ENCODE measurements at places on chromosomes 7 and 10.
A peak's percentile ranks its signal among the peaks of the same experiment; 100 is the strongest.

DNA sequence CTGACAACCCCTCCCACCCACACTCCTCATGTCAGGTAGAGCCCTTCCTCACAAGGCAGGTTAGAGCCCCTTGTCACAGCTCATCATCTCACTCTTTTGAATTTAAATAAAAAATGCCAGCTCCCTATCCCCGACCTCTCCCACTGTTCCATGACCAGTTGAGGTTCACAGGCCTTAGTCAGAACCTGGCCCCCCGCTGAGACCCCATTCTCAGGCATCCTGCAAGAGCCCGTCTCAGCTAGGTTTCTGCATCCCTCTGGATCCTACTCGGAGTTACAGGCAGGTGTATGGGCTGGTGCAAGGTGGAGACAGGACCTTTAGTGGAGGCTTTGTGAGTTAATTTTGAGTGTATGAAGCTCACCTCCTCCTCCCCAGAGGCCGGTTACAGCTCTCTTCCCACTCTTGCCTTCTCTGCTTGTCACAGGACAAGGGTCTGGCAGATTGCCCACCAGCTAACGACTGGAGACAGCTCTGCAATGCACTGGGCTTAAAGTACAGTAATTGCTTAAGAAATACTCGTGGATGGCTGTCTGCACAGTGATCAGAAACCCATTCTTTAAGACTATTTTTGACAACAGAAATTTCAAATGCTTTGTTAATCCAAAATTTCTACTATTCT, 394.9 kb upstream of the DPP6 start:
- DNase-seq: no peak

DNA sequence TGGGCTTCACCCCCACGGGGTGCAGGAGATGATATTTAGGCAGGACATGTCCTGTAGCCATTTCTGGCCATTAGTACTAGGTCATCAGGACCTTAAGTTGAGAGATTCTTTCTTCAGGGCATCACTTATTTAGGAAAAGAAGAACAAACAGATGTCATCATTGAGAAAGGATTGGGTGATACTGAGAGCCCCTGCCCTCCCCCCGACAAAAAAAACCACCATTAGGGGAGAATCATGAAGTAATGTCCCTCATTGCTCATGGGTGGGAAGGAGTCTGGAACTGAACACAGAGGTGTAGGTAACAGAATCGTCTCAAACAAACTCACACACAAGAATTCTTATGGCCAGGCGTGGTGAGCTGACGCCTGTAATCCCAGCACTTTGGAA, 6.4 kb upstream of the ORAI2 start:
- no peak for DNase-seq

DNA sequence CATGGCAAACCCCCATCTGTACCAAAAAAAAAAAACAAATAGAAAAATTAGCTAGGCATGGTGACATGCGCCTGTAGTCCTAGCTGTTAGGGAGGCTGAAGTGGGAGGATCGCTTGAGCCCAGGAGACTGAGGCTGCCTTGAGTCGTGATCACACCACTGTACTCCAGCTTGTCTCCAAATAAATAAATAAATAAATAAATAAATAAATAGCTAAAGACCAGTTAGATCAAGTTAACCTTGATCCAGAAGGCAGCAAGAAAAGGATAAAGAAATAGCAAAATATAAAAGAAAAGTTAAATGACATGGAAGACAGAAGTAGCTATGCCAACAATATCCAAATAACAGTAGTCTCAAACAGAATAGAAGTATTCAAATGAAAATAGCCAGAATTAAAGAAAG, 132.2 kb upstream of the SH2B2 start:
- DNase-seq: no peak

DNA sequence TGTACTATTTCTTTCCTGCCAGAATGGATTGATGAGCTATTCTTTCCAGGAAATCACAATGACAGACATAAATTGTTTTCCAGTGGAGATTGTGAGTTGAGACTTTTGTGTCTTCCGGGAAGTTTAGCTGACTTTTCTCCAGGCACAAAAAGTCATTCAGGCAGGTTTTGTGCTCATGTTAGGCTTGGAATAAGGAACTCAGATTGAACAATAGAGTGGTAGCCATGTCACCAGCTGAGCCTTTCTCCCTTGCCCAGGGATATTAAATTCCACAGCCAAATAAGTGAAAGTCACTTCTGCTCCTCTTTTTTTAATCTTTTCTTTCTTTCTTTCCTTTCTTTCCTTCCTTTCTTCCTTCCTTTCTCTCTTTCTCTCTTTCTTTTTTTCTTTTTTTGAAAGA, 559.6 kb downstream of the GALNT17 start:
- no peak for DNase-seq

DNA sequence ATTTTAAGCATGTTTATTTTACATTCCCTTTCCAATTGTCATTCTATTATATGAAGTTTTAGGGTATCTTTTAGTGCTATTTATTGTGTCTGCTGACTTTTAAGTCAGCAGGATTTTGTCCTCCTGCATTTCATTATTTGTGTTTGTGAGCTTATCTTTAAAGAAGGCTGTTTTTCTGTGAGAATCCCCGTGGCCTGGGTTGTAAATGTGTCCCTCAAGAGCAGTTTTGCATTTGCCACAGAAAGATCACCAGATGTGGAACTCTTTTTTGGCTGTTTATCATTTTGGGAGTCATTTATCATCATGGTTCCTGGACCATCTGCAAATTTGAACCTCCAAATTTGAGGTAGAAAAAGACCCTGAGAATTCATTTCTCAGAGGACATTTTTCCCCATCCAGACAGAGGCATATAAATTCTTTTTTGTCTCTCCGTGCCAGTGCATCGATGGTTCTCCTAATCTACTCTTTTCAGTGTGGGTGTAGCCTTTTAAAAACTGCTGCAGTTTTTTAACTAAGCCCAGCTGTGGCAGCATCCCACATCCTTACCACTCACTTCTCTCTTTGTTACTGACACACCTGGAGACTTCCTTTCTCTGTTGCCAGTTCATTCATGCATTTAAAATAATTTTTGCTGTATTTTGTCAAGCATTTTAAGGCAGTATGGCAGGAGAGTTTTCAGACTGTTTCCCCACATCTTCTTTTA, 20.1 kb upstream of the MTURN start:
- DNase-seq: no peak

DNA sequence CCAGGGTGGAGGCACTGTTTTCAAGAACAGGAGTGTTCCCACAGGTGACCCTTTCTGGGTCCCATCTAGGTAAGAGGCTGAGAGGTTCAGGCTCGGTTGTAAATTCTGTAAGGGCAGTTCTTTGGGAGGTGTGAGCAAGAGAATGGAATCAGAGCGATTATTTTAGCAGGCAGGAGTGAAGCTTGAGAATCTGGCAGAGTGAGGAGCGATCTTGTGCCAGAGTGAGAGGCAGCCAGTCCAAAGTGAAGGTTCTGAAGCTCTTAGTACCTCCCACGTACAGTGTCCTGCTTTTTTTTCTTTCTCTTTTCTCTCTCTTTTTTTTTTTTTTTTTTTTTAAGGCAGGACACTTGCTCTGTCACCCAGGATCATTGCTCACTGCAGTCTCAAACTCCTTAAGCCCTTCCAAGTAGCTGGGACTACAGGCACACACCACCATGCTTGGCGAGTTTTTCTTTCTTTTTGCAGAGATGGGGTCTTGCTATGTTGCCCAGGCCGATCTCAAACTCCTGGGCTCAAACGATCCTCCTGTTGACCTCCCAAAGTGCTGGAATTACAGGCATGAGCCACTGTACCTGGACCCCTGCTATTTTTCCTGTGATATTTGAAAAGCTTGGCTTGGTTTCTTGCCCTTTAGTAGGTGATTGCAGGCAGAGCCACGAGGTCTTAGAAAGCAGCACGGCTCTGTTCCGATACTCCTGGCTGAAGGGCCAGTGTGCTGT, 10.9 kb downstream of the POR start:
- DNase-seq: peak; percentile 64

- DNase-seq: no peak
Measured at GRCh38 chr7:149598721-149599308, 101.2 kb upstream of the ZNF746 start.

DNA sequence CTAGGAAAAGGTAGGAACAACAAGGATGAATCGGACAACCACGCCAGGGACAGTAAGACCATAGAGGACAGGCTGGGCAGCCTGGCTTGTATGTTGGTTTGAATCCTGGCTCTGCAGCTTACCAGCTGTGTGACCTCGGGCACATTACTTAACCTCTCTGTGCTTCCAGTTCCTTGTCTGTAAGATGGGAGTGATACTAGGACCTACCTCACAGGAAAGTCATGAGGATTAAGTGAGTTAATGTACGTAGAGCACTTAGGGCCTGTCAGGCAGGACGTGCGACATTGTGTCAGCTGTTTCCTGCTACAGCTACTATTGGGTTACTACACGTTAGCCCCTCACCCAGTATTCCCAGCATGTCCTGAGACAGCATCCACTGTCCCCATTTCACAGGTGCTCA, 32.1 kb downstream of the PLAC9 start:
- DNase-seq: no peak

DNA sequence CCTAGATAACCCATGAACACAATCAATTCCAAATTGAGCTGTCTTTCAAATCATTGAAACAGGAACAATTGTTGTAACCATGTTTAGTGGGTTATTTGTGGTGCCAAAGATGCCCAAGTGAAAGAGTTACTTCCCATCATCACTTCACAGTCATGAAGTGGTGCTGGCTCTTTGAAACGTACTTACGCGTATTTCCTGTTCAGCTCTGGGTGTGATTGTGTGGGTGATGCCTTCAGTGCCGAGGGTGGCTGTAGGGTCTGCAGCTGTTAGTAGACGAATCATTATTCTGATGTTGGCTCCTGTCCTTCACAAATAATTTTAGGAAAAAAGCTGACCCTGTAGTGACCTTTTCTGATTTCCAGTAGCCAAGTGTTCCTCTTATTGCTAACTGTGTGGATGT, 323.1 kb upstream of the KIAA1217 start:
- DNase-seq: no peak

DNA sequence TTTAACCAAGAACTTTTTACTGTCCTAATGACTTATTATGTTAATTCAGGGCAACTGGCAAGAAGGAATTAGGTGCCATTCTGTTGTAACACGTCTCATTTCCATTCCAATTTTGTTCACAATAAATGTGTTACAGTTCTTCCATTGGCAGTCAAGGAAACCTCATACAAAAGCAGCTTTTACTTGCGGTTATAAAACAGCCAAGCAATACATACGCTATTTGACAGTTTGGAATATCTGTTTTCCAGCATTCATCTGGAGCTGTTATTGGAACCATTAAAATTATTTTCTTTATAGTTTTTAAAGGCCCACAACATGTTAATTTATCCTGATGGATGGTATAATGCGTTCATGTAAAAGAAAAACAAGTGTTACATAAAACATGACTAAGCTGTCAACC, 33.3 kb downstream of the MTERF1 start:
- no peak for DNase-seq

- no peak for DNase-seq
Measured at GRCh38 chr10:113409175-113409574, 143.7 kb upstream of the HABP2 start.

DNA sequence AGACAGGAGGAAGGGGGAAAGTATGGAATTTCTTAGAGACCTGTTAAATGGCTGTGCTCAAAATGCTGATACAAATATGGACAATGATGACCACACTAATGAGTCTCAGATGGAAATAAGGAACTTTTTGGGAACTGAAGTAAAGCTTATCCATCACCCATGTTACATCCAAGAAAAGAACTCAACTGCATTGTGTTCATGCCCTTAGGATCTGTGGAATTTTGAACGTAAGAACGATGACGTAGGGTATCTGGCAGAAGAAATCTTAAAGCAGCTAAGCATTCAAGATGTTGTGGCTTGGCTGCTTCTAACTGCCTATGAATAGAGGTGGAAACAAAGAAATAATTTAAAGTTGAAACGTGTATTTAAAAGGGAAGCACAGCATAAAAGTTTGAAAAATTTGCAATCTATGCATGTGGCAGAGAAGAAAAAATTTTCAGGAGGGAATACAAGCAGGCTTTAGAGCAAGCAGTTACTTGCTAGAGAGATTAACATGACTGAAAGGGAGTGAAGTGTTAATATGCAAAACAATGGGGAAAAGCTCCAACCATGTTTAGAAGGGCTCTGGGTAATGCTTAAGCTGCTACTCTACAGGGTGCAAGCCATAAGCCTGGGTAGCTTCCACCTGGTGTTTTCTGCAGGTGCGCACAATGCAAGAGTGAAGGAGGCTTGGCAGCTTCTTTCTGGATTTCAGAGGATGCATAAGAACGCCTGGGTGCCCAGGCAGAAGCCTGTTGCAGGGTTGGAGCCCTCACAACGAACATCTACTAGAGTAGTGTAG, 499.7 kb upstream of the SEMA3D start:
- peak; percentile 62 for DNase-seq

Data from muscle of leg (tissue), 16 donors.